ENCODE measurements at places on chromosomes 6 and 20.

GRCh38 chr6:146974351-146974750 is 229.9 kb upstream of the STXBP5 start:
- no peak for DNase-seq

DNA sequence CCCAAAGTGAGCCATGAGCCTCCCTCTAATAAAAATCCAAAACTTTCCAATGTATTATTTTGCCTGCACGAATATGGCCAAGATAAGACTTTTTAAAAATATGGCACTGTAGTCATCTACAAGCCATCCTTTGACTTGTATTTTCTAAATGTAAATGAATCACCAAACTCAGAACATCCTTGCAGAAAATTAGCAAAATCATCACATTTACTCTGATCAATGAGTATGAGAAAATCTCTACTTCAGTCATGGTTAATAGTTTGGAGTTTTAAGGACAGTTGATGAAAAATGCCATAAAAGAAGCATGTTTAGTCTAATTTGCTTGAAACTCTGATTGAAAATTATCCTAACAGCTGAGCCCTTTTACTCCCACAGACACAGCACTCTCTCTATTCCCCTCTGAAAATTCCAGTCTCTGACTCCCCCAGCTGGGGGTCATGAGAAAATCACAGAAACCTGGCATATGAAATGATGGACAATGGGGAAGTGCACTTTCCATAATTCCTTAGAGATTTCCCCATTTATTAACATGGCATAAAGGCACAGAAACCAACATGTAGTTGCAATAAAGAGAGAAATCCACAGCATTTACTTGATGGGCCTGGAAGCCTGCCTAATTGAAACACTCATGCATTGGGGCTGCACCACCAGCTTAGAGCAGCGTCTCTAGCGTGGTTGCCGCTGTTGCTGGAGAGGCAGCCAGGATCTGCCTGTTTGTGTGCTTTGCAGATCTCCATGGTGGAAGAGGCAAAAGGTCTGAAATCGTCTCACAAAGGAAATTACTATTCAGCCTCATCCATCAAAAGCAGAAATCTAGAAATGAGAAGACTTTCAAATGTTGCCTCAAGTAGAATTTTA is 214.0 kb downstream of the WDR27 start:
- peak; percentile 9 for DNase-seq

DNA sequence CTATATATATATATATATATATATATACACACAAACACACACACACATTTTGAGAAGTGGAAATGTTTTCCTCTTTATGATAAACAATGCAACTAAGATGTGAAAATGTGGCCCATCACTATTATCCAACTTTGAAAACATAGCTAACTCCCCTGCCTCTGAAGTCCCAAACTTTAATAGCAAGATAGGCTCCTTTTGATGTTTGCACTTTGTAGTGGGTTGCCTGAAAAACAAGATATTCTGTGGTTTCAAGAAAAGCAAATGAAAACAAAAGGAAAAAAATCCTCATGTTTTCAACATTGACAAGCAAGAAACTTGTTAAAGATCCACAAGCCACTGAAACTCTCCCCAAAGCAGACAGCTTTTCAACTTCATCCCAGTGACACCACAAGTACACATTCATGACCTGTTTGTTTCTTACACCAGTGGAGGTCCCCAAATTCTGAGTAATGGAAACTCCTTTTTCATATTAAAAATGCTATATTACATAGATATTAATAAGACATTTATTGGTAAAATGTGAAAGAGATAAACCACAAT is 90.0 kb downstream of the IPCEF1 start:
- DNase-seq = no peak

DNA sequence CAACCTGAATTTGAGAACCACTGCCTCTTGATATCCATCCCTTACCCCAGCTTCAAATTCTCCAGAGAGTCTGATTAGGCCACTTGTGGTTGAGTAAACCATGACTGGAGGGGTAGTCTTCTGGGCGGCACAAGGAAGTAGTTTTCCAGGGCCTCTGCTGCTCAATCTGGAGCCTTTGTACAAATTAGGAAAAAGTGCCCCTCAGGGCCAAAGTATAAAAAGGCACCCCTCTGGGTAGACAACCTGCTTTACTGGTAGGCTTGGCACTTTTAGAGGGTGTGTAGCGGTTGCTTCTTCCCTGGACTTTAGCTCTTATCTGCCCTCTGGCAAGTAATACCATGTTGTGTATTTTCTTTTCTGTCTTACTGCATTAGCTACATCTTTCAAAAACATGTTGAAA is 32.9 kb upstream of the RPL7L1 start:
- DNase-seq = no peak

Measured in GM23248 (cell line).